ENCODE measurements at places on chromosomes 6 and 20.

DNA sequence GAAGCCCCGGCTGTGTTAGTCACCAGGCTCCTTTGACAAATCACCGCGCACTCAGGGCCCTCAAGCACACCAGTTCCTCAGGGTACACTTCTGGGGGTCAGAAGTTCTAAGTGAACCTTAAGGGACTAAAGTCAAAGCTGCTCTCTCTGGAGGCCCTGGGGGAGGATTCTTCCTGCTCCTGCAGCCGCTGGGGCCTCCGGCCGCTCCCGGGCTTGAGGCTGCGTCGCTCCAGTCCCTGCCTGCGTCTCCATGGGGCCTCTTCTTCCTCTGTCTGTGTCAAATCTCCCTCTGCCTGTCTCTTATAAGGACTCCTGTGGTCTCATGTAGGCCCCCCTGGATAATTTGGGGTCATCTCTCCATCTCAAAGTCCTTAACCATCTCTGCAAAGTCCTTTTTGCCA lies 18.1 kb upstream of the GATA5 start:
- no peak for DNase-seq

DNA sequence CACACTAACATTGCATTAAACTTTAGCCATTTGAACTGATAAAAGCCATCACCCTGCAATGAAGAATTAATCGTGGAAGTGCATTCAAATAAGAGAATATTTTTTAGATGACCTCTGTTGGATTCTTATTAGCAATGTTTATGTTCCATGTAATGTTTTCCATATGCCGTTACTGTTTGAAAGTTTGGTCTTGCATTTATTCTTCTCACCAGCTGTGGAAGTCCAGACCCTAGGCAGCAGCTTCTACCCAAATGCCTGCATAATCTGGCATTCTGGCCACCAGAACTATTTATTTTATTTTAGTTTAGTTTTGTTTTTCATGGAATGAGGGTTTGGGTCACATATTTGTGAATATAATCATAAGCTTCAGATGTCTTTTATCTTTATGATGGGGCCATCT lies 140.4 kb downstream of the SAMD5 start:
- DNase-seq, result no peak

GRCh38 chr6:55758156-55758937 lies 117.0 kb downstream of the BMP5 start:
- no peak for DNase-seq

DNA sequence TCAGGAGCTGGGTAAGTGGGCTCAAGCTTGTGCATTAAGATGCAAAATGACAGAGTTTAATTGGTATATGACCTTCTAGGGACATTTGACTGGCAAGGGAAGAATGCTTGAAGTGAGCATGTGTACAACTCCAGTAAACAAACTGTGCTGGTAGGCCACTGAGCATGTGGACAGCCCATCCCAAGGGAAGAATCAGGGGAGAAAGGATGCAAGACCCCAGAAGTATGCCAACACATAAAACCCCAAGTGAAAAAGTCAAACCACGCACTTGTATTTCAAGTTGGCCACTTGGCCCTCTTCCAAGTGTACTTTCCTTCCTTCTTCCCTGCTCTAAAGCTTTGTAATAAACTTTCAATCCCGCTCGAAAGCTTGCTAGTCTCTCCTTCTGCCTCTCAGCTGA lies 10.4 kb upstream of the THBD start:
- no peak for DNase-seq

DNA sequence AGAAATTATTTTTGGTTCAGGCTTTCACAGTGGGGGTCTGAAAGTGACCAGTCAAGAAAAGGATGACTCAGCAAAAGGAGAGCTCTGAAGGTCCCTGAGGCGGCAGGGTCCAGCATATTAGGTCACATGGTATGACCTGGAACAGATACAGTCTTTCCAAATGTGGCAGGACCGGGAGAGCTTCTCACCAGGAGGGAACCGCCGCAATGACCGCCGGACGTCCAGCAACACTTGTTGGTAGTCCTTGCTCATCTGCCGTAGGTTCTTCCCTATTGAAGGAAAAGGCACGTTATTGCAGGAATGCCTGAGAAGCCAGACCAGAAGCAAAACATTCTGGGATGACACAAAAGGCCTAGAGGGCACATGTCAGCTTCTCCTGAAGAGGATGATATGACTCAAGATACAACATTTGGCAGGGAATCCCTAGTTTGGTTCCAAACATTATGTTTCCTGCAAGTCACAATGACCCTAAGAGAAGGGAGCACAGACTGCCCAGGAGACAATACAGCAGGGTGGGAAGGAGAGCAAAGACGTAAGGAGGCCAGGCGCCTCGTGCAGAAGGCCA lies 17.4 kb downstream of the TBC1D20 start:
- no peak for DNase-seq

- no peak for DNase-seq
These were observed 29.5 kb upstream of the RNGTT start for GRCh38 chr6:88992741-88993552.

- DNase-seq, result no peak
These were observed 406.5 kb upstream of the CHD6 start for GRCh38 chr20:42024653-42025052.

- no peak for DNase-seq
These were observed 41.1 kb upstream of the OSTM1 start for GRCh38 chr6:108115598-108116058.

DNA sequence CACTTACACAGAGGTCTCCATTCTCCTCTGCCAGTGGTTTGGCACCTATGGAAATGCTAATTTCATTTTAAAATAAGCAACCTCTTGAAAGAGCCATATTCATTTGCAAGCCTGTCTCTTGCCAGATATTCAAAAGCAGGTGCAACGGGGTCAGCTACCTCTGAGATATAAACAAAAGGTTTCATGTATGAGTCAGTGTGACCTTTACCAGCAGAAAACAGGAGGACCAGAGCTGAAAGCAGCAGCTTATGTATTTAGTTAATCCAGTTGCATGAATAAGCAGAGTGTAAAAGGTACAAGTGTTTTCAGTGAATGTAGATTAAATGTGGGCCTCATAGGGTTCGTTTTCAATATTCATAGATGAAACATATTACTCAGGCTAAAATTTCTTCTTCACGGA lies 56.0 kb downstream of the TENT5A start:
- no peak for DNase-seq

DNA sequence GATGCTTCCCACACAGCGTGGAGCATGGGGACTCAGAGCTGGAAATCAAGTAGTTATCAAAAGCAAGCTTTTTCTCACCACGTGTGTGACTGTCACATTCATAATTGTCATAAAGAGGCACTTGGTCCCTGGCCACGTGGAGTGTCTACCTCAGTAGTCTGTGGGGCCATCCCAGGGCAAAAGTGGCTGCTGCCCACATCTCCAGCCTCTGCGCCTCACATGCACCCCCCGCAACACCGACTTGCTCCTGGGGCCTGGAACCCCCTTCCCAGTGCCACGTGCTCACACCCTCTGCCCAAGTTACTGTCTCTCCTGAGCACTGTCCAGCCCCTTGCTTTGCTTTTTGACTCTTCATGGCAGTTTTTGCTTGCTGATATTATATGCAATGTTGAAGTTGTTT lies 133.2 kb upstream of the SNX9 start:
- no peak for DNase-seq

DNA sequence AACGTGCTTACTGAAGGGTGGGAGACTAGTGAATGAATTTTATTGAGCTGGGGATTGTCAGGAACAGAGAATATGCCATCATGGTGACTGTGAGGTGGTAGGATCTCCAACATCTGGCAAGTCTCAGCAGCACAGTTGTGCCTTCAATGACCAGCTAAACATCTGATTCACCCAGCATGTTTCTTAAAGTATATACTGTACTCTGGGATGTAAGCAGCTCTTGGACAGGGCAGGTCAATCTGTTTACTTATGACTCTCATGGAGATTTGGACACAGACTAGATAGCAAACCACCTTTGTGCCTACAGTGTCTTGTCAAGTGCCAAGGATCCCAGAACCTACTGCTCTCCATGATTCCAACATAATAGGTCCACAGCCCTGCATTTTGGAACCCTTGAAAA lies 801.0 kb upstream of the CITED2 start:
- DNase-seq, result no peak

GRCh38 chr20:57594092-57594951 lies 25.9 kb downstream of the ZBP1 start:
- peak; percentile 25 for DNase-seq

GRCh38 chr6:22147921-22148776 lies 148.7 kb downstream of the PRL start:
- DNase-seq, result no peak

DNA sequence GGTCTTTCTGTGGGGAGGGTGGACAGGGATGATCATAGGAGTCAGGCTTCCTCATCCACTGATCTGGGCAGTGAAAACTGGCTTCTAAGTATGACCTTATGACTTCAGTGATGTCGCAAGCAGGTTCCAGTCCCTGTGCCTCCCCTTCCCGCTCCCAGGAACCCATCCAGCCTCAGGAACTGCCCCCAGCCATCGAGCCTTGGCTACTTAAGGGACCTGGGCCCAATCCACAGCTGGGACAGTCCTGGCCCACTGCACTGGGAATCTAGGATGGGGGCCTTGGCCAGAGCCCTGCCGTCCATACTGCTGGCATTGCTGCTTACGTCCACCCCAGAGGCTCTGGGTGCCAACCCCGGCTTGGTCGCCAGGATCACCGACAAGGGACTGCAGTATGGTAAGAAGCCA lies at the start of gene LBP:
TSS of gene LBP (plus strand) at position 236 of the 405 bp plus-strand sequence. CDS start at position 271, 35 bp downstream.
- DNase-seq, result no peak

DNA sequence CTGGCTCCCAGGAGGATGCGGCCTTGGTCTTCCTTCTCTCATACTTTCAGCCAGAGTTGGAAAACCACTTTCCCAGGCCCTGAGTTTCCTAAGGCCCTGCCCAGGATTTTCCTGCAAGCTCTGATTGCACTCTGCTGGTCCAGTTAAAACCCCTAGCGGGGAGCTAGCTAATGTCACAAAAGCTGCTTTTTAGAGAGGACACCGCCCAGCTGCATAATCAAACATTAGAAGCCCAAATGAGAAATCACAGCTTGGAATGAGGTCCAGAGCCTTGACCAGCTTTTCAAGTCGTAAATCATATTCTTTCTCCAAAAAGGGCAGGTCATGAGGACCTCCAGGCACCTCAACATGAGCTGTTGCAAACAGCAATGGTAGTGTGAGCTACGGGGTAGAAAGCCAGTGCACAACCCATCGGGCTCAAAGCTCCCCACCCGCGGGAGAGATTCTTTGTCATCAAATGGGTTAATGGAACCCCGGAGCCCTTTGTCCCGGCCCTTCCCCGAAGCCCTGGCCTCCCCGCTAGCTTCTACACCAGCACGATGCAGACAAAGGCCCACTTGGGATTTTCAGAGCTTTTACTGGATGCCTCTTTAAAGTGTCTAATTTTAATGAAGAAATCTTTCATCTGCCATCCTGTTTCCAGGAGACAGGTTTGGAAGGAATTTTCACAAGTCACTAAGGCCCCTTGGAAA lies 134.0 kb downstream of the SCML4 start:
- no peak for DNase-seq

DNA sequence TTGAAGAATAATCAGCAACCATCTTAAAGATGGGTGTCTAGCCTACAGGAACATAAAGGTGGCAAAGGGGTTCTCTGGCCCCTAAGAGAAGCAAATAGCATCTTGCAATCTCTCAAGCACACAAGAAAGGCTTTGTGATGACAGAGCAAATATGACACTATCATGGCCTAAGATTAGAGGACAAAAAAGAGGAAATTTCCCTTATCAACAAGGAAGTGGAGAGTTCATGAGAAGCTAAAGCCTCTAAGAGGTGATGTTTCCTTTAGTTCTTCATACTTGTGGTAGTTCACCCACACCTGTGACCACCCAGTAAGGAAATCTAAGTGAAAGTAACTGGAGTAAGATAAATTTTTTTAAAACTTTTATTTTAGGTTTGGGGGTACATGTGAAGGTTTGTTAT lies 88.4 kb downstream of the OLIG3 start:
- DNase-seq, result no peak

DNA sequence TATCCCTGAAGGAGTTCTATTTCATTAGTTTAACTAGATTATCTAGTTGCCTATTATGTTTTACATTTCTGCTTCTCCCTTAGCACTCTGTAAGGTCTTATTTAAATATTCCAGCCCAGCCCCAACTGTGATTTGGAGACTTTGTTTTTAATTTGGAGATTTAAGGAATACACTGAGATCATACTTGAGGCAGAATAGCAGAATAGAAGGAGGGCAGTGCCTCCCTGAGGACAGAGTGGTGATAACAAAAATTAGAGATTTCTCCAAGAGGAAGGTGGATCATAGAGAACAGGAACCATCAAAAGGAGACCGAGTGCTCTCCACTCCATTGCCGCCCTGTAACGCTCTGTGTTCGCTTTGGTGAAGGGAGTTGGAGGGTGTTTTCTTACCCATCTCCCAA lies 14.8 kb upstream of the CD164 start:
- DNase-seq, result no peak

- DNase-seq, result no peak
These were observed 686 bp downstream of the TMEM170B start for GRCh38 chr6:11538052-11538818.

GRCh38 chr20:39395478-39396291 lies 433.5 kb downstream of the DHX35 start:
- no peak for DNase-seq

DNA sequence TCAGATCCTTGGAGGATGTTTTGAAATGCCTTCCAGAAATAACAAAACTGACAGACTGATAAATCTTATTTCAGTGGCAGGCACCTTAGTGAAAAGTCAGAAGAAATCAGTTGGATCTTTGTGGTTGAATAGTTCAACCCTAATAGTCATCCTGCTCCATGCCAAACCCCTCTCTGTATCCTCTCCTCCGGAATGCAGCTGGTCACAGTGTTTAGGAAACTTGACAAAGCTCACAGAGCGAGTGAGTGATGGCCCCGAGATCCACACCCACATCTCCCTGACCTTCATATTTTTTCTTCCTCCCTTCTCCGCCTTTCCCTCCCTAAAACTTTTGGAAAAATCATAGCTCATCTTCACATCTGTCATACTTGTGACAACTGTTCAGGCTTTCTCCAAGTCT lies 464.8 kb upstream of the CDH4 start:
- no peak for DNase-seq

- DNase-seq, result no peak
These were observed 145.1 kb downstream of the RIMS1 start for GRCh38 chr6:72031471-72031870.

GRCh38 chr6:142537612-142538478 lies 236.0 kb downstream of the ADGRG6 start:
- no peak for DNase-seq

DNA sequence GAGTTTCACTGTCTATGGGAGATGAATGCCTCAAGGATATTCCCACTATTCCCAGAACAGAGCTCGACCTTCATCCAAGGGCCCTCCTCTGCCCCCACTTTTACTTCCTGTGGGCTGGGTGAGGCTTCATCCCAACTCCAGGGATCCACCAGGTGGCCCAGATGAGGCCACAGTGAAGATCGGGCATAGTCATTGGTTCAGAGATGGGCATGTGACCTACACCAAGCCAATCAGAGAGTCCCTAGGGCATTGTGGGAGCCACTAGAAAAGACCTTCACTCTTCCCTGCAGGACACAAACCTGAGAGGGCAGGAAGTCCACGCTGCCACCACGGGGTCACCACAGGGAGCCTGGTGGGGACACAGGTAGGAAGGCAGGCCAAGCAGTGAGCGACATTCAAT lies 72.9 kb upstream of the SLC22A16 start:
- DNase-seq, result no peak

DNA sequence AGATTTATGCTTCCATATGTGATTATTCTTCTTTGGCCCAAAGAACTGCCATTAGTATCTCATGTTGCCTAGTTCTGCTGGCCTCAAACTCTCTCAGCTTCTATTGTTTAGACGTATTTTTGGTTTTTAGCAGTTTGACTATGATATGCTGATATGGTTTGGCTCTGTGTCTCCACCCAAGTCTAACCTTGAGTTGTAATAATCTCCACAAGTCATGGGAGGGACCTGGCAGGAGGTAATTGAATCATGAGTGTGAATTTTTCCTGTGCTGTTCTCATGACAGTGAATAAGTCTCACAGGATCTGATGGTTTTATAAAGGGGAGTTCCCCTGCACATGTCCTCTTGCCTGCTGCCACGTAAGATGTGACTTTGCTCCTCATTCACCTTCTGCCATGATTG lies 96.7 kb upstream of the ARG1 start:
- no peak for DNase-seq

Measured in activated CD4-positive, alpha-beta T cell treated with anti-CD3 and anti-CD28 coated beads, Interleukin-2, amount 50 U/mL, for 16 hours (primary cell).